ENCODE measurements at places on chromosomes 6 and 20.

- no peak for DNase-seq
Measured at GRCh38 chr20:38514947-38515346, 42.3 kb downstream of the RALGAPB start.

GRCh38 chr6:135692426-135692825 is 159.1 kb upstream of the PDE7B start:
- DNase-seq = no peak

DNA sequence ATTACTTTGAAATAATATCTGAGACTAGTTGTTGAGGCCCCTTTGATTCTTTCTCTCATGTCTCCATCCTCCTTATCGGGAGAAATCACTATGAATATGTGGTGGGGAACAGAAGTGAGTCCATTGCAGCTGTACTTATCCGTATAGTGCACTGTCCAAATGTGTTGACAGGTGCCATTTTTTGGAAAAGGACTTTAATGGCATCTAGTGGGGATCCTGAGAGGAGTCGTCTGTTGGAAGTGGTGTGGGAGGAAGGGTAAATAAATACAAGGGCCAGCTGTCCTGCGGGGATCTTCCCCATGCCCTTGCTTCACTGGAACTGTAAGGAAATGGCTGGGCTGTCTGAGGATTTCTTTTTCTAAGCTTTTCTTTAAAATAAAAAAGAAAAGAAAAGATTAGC is 19.4 kb downstream of the TPX2 start:
- no peak for DNase-seq

DNA sequence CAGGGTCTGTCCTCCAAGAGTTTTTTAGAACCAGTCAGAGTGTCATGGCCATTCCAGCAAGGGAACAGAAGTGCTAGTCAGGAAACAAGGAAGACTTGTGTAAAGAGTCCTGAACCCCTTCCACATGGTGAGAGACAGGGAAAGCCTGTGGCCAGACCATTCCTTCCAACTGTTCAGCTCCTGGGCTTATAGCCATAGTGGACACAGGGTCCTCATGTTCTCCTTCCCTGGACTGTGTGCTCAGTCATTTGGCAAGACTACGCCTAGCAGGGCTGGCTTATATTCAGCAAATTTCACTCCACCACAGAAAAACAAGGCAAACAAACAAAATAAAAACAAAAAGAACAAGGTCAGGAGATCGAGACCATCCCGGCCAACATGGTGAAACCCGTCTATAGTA is 60.5 kb downstream of the NRN1 start:
- no peak for DNase-seq

DNA sequence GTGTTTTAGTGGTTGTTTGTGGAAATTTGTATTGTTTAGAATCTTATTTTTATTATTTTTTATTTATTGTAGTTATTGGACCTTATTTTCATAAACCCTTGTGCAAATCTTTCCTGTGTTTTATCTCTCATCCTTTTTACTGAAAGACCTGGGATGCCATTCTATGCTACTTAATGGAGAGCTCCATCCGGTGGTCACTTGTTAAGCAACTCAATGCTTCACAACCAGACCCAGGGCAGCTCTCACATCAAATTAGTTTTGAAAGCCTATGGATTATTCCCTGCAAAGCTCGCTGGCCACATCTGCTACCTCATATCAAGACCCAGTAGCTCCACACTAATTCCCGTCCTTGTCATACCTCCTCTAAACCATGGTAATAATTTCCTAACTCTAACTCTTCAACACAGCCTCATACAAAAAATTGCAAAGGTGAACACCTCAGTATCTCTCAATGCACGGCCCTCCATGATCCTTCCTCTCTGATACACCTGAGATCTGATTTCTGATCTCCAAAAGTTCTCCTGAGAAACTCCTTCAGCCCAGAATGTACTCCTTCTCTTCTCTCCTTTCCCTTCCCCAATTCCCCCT is 296.6 kb upstream of the MANEA start:
- no peak for DNase-seq

DNA sequence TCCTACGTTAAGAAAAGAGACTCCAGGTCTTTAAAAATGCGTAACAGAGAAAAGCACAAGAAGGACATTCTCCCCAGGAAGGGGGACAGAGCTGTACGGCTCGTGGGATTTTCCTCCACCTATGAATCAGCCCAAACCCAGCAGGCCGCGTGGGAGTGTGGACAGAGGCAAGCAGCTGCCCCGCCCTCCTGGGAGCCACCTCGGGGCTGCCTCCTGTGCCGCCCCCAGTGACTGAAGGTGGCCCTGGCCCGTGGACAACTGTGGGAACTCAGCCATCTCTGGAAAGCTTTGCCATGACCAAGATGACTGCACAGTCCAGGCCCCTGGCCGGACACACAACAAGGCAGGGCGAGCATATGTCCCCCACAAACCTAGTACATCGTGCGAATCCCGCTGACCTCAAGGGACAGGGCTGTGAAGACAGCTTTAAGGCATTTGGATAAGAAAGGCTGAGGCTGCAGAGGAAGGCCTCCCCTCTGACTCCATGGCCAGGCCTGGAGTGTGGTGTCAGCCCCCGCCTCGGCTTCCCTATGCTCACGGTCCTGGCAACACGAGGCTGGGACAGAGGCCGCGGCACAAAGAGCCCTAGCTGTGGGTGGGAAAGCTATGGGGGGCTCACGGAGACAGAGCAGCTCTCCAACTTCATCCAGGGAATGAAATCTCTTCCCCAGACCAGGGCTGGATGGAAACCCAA is 26.9 kb downstream of the PXDC1 start:
- no peak for DNase-seq

- DNase-seq = no peak
Measured at GRCh38 chr20:44187772-44188709, 1.1 kb upstream of the JPH2 start.

DNA sequence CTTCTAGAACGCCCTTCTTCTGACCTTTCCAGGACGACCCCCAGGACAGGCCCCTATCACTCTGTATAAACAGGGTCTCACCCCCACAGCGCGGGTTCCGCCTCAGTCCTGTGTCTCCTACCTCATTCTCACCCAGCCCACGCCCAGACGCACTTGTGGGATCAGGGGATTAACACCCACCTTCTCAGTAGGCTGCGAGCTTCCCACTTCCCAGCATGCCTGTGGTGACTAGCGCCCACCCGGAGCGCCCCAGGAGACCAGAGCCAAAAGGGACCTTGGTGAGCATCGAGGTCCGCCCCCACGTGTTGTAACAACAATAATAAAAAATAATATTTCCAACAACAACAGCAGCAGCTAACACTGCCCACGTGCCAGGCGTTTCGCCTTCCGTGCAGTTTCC is 40.9 kb upstream of the NOL4L start:
- no peak for DNase-seq

DNA sequence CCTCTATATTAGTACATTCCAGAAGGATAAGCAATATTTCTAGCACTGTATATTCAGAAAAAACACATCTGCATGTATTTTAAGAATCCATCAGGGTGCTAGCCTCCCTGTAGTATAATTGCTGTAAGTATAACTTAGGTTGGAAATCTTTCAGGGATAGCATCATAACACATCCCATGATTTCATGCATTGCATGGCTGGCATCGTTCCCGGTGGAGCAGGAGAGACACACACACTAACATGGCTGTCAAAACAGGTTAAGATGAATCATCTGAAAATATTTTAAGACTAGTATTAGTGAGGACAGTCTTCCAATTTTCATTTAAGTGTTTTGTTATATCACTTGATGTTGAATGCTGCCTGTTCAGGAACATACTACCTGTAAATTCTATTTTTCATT is 32.1 kb upstream of the CENPW start:
- no peak for DNase-seq

- no peak for DNase-seq
Measured at GRCh38 chr6:161414180-161414579, 140.3 kb upstream of the AGPAT4 start.

GRCh38 chr6:117008618-117009017 is 131.6 kb downstream of the RFX6 start:
- no peak for DNase-seq

GRCh38 chr6:128740951-128741350 is 142.0 kb upstream of the LAMA2 start:
- DNase-seq = no peak

DNA sequence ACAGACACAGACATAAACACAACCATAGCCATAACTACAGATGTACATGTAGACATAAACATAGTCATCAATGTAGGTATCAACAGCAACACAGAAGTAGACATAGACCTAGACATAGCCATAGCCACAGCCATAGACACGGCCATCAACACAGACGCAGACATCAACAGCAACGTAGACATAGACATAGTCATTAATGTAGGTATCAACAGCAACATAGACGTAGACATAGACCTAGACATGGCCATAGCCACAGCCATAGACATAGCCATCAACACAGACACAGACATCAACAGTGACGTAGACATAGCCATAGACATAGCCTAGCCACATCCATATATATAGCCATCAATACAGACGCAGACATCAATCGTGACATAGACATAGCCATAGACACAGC is 258.3 kb upstream of the FOXQ1 start:
- no peak for DNase-seq

- no peak for DNase-seq
Measured at GRCh38 chr6:161281092-161281491, 7.2 kb upstream of the AGPAT4 start.

DNA sequence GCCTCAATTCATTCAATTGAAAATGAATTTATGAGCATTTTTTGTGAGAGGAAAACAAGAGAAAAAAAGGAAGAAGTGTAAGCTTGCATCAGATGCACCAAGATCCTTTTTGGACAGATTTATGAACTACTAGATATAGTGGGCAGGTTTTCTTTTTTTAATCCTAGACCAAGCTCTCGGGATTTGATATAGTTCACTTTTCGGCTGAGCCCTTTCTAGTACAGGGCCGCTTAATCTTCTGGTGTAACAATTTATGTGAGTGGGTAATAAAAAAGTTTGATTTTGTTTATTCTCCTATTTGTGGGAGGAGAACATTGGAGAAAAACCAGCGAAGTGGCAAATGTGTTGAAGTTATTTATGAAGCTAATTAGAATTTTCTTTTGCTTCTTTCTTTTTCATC is 538.0 kb downstream of the UTRN start:
- DNase-seq = no peak

All from stimulated activated CD4-positive, alpha-beta T cell treated with anti-CD3 and anti-CD28 coated beads, Interleukin-2, amount 100 ng/mL, for 48 hours (primary cell).